T-cell (primary cell): ENCODE measurements at places on chromosomes 11 and 22. TPM values are rescaled to one million over a fixed set of nuclear protein-coding genes. Genes with fewer than 3 reads are reported as not detected.
A peak's percentile ranks its signal among the peaks of the same experiment; 100 is the strongest.

DNA sequence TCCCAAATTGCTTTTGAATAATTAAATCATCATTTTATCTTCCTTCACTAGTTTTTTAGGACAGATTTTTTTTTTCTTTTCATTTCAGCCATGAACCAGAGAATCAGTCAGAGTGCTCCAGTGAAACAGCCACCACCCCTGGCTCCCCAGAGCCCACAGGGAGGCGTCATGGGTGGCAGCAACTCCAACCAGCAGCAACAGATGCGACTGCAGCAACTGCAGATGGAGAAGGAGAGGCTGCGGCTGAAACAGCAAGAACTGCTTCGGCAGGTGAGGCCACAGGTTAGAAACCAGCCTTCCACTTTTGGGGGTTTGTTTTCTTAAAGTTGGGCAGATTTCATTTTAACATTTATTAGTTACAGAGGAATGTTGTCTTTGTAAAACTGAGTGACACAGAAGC is 95.6 kb downstream of the YAP1 start:
- H3K27ac ChIP-seq = no peak overlapping the region
- no peaks in the 10 kb centered on the region for H3K36me3 ChIP-seq
- H3K27me3 ChIP-seq = peaks cover 5% of the 10 kb centered on the region
- no peak overlapping the region for H3K4me3 ChIP-seq
- no peak for DNase-seq

The KRTAP5-2 gene
- not detected for total RNA-seq

The CREB3L1 gene
- not detected for total RNA-seq

DNA sequence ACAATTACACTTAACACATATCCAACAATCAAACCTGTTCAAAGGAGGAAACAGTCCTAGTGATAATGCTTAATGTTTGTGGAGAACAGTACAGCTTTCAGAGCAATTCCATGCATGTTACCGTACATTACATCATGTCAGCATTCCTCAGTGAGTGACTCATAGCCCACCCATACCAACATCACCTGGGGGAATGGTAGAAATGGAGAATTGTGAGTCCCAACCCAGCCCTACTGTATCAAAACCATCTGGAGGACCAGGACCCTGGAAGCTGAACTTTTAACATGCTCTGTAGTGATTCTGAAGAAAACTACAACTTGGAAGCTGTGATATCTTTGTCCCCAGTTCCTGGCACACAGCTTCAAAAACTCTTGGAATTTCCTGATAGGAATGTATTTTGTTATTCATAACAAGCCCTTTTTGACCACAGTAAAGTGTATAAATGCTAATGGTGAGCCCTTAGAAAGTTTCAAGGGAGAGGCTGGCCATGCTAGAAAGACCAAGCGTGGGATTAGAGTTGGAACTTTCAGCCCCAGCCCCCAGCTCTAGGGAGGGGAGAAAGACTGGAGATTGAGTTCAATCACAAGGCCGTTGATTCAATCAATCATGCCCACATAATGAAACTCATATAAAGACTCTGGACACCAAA is 301.1 kb downstream of the BUD13 start:
- no peak overlapping the region for H3K27ac ChIP-seq
- no peaks in the 10 kb centered on the region for H3K4me1 ChIP-seq
- no peak for DNase-seq
- no peak overlapping the region for H3K4me3 ChIP-seq
- H3K36me3 ChIP-seq = no peaks in the 10 kb centered on the region

DNA sequence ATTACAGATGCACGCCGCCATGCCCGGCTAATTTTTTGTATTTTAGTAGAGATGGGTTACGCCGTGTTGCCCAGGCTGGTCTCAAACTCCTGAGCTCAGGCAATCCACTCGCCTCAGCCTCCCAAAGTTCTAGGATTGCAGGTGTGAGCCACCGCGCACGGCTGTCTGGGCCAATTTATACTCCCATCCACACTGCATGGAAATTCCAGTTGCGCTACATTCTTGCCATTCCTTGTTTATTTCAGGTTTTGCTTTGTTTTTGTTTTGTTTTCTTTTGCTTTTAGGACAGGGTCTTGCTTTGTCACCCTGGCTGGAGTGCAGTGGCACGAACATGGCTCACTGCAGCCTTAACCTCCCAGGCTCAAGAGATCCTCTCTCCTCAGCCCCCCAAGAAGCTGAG is 11.0 kb upstream of the CAPRIN1 start:
- H3K4me3 ChIP-seq = no peak overlapping the region
- no peaks in the 10 kb centered on the region for H3K36me3 ChIP-seq
- peaks cover 6% of the 10 kb centered on the region for H3K27me3 ChIP-seq
- no peak overlapping the region for H3K27ac ChIP-seq
- no peak for DNase-seq

DNA sequence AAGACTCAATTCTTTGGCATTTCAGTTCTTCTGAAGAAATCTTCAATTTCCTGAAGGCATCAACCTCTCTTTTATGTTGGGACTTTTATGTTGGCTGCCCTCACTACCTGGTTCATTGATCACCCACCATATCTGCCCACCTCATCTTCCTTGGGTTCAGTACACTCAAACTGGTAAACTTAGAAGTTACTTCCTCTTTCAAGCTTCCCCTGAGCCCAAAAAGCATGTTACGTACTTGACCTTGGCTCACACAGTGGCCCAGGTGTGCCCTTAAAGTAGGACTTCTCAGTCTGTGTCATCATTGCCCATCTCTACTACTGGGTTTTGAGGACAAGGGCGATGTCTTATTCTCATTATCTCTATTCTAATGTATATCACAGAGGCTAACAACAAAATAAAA is 86.1 kb downstream of the GRIA4 start:
- no peaks in the 10 kb centered on the region for H3K36me3 ChIP-seq
- no peaks in the 10 kb centered on the region for H3K27me3 ChIP-seq
- no peaks in the 10 kb centered on the region for H3K4me1 ChIP-seq
- no peak for DNase-seq

GRCh38 chr11:28038775-28039174 is 69.2 kb downstream of the KIF18A start:
- no peak overlapping the region for H3K4me3 ChIP-seq
- H3K36me3 ChIP-seq = no peaks in the 10 kb centered on the region

The MICAL3 gene
- total RNA-seq = 32.6 TPM

The PGA5 gene
- total RNA-seq = not detected

The SAA4 gene
- total RNA-seq = not detected

- no peak for DNase-seq
- H3K4me3 ChIP-seq = no peak overlapping the region
- no peak overlapping the region for H3K27ac ChIP-seq
- H3K4me1 ChIP-seq = no peaks in the 10 kb centered on the region
Observed at GRCh38 chr11:111823131-111823530, 48.2 kb downstream of the ALG9 start.

The NXPE4 gene
- not detected for total RNA-seq

The ZP1 gene
- total RNA-seq = not detected

The UPK3A gene
- total RNA-seq = not detected

The PLAAT4 gene
- 126 TPM for total RNA-seq

The GGTLC2 gene
- not detected for total RNA-seq

GRCh38 chr11:105000167-105000566 is 22.8 kb downstream of the CASP5 start:
- H3K36me3 ChIP-seq = no peaks in the 10 kb centered on the region
- no peak overlapping the region for H3K4me3 ChIP-seq
- no peaks in the 10 kb centered on the region for H3K27me3 ChIP-seq

- peak within 1 kb of the TSS; percentile 71 for H3K27ac ChIP-seq
- peaks cover 15% of the 10 kb centered on the region for H3K4me1 ChIP-seq
- H3K27me3 ChIP-seq = no peaks in the 10 kb centered on the region
- peaks cover 13% of the 10 kb centered on the region for H3K36me3 ChIP-seq
Observed at GRCh38 chr22:42070517-42071422, at the start of gene NAGA. NAGA (minus strand) TSS chr22:42070812; CDS start chr22:42070297, 515 bp downstream.

DNA sequence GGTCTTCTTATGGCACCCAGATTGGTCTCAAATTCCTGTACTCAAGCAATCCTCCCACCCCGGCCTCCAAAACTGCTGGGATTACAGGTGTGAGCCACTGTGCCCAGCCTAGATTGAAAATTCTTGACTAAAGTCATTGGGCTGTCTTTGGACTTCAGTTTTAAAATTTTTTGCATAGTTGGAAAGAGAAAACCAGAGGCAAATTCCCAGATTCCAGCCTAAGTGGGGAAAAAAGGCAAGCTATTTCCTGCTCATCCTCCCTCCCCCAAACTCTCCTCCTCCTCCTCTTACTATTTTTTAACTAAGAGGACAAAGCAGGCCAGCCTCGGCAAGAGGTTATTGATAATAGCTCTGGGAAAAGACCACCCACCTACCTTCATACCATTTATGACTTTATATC is 78.6 kb upstream of the CLMP start:
- DNase-seq = no peak
- no peaks in the 10 kb centered on the region for H3K27me3 ChIP-seq
- H3K36me3 ChIP-seq = no peaks in the 10 kb centered on the region
- H3K27ac ChIP-seq = no peak overlapping the region

GRCh38 chr11:33657757-33658156 is 42.9 kb downstream of the C11orf91 start:
- H3K36me3 ChIP-seq = no peaks in the 10 kb centered on the region
- DNase-seq = no peak
- H3K4me3 ChIP-seq = no peak overlapping the region
- peaks cover 32% of the 10 kb centered on the region for H3K27me3 ChIP-seq

The SULT4A1 gene
- not detected for total RNA-seq

DNA sequence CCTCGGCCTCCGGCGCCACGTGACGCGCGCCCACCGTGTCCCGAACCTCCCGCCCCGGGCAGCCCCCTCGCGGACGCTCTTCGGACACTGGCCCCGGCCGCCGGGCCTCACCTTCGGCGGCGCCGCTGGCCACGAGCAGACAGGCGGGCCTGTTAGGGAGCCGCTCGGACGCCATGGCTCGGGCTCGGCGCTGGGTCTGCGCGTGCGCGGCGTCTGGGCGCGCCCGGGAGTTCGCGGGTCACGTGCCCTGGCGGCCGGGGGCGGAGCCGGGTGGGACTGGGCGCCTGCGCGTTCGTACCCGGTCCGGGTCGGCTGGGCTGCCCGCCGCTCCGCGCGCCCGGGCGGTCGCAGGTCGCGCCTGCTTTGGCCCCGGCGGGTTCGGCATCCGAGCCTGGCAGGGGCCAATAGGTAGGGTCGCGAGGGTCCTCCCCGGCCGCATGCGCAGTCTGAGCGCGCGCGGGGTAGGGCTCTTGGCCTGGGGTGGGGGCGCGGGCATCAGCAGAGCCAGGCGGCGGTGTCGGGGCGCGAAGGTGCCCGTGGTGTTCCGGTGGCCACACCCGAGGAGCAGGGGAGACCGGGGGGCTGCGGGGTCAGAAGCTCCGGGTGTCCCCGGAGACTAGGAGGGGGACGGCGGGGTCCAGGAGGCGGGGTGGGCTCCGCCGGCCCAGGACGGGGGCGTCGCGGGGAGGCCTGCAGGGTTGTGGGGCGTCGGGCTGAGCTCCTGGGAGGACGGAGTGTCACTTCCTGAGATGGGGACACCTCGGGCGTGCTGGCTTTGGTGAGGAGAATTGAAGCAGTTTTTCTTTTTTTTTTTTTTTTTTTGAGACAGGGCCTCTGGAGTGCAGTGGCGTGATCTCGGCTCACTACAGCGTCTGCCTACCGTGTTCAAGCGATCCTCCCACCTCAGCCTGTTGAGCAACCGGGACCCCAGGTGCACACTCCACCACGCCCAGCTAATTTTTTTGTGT is at the start of gene GATD1:
Gene GATD1 (minus strand): TSS at position 200 of the 968 bp plus-strand sequence. CDS start 25 bp downstream, at position 175.
- no peaks in the 10 kb centered on the region for H3K27me3 ChIP-seq
- H3K36me3 ChIP-seq = peaks cover 13% of the 10 kb centered on the region
- peak; percentile 91 for DNase-seq
- H3K27ac ChIP-seq = no peak within 1 kb of the TSS
- H3K4me1 ChIP-seq = peaks cover 44% of the 10 kb centered on the region

DNA sequence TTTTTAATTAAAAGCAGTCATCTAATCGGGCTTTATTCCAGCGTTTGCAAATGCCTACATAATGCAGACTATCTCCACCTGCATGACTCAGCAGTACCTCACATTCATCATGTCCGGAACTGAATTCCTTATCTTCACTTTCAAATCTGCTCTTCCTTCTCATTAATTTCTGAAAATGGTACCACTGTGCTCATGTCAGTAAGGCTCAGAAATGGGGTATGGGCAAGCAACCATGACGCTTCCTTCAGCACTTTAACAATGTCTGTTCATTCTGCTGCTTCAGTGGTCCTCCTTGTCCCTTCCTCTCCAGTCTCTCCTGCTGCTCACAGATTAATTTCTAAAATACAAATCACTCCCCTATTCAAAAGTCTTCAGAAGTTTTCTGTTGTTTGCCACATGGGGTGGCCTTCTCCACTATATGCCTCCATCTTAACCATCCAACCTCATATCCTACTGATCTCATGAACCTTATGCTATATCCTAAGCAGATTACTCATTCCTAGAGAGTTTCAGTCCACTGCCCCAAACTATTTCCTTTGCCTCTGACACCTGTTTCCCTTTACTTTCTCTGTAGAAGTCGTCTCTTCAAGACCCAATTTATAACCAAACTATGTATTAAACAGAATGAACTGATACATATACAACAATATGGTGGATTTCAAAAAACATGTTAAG is 7.0 kb downstream of the GTF2H1 start:
- no peak overlapping the region for H3K27ac ChIP-seq
- H3K4me1 ChIP-seq = peaks cover 34% of the 10 kb centered on the region
- no peaks in the 10 kb centered on the region for H3K27me3 ChIP-seq
- no peak overlapping the region for H3K4me3 ChIP-seq
- DNase-seq = no peak

GRCh38 chr22:38110863-38111852 is 674 bp upstream of the BAIAP2L2 start:
- H3K4me1 ChIP-seq = no peaks in the 10 kb centered on the region
- H3K36me3 ChIP-seq = peaks cover 17% of the 10 kb centered on the region
- H3K27me3 ChIP-seq = no peaks in the 10 kb centered on the region
- DNase-seq = no peak

DNA sequence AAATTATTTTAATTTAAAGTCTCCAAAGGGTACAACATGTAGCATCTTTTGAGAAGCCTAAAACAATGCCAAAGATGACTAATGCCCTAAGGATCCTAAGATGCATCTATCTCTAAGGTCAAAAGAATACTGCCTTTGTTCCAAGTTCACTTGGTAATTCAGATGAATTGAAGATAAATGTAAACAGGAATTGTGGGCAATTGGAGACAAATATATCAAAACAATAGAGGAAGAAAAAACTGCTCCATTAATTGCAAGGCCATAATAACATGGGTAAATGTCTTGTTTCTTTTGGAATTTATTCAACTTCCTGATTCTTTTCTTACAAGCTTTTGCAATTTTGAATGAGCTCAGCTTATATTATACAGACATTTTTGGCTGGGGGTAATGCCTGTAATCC is 338.6 kb downstream of the TTC28 start:
- no peak overlapping the region for H3K4me3 ChIP-seq
- no peaks in the 10 kb centered on the region for H3K4me1 ChIP-seq
- no peaks in the 10 kb centered on the region for H3K27me3 ChIP-seq
- no peak overlapping the region for H3K27ac ChIP-seq

The GRM5 gene
- total RNA-seq = not detected

- H3K27ac ChIP-seq = no peak overlapping the region
- H3K4me3 ChIP-seq = no peak overlapping the region
- no peak for DNase-seq
- H3K36me3 ChIP-seq = no peaks in the 10 kb centered on the region
- peaks cover 20% of the 10 kb centered on the region for H3K27me3 ChIP-seq
- H3K4me1 ChIP-seq = no peaks in the 10 kb centered on the region
Observed at GRCh38 chr11:34640050-34640923, 19.4 kb downstream of the EHF start.

GRCh38 chr11:63762654-63763495 is 5.7 kb downstream of the ZFTA start:
- no peak for DNase-seq
- no peak overlapping the region for H3K4me3 ChIP-seq
- H3K4me1 ChIP-seq = peaks cover 10% of the 10 kb centered on the region
- H3K36me3 ChIP-seq = no peaks in the 10 kb centered on the region

GRCh38 chr11:73428227-73428626 is 52.0 kb downstream of the RELT start:
- DNase-seq = no peak
- H3K36me3 ChIP-seq = no peaks in the 10 kb centered on the region
- no peak overlapping the region for H3K4me3 ChIP-seq
- no peaks in the 10 kb centered on the region for H3K4me1 ChIP-seq
- no peak overlapping the region for H3K27ac ChIP-seq
- no peaks in the 10 kb centered on the region for H3K27me3 ChIP-seq
